Panc1 (cell line): ENCODE measurements at places on chromosomes 1 and 21. TPM values are rescaled to one million over a fixed set of nuclear protein-coding genes. Genes with fewer than 3 reads are reported as not detected.

PTGER3 gene
- total RNA-seq, result 0.08 TPM

GPR89B gene
- total RNA-seq, result 12.0 TPM

MINDY1 gene
- total RNA-seq, result 15.8 TPM

TNFSF4 gene
- 0.13 TPM for total RNA-seq

LRRC53 gene
- total RNA-seq, result not detected

LCE3A gene
- total RNA-seq, result not detected

PGLYRP3 gene
- not detected for total RNA-seq

KRTAP19-1 gene
- not detected for total RNA-seq

LEMD1 gene
- total RNA-seq, result not detected

PLA2G2D gene
- total RNA-seq, result not detected

CFAP74 gene
- not detected for total RNA-seq

ZSWIM5 gene
- total RNA-seq, result 7.9 TPM
